ENCODE measurements at places on chromosomes 12 and 14. TPM values are rescaled to one million over a fixed set of nuclear protein-coding genes. Genes with fewer than 3 reads are reported as not detected.

DNA sequence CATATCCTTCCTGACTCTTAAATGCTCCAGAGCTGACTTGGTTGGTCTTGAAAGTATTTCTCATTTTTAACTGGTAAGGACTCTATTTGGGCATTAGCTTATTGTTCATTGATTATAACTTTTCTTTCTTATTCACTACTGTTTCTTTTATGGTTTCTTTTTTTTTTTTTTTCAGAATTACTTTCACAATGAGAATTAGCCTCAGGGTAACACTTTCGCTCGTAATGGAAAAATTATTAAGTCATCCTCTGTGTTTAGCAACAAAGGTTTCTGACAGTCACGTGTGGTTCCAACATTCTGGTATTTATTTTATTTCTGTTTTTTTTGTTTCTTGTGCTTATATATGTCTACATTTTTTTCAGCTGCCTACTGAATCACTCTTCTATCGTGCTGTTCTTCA lies 80.0 kb downstream of the METTL25 start:
- no peak for DNase-seq

GRCh38 chr14:53955671-53956426 lies 776 bp downstream of the BMP4 start:
- DNase-seq = peak; percentile 49

- DNase-seq = no peak
Measured at GRCh38 chr14:66650491-66650911, 142.6 kb downstream of the GPHN start.

DNA sequence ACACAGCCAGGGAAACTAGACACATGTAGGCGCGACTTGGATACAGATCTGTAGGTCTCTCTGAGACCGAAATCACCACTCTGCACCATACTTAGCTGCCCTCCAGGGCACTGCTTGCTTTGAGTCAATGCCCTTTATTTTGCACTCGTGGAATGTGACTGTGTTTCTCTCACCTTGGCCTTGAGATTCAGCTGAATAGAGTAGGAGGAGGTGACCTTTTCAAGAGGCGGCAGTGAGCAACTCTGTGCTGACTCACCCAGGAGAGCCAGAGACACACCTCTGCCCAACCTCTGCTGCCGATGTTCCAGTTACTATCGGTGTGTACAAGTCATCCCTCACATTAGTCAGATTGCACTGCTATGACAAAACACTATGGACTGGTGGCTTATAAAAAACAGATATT lies 583.4 kb downstream of the VRK1 start:
- DNase-seq = no peak

DNA sequence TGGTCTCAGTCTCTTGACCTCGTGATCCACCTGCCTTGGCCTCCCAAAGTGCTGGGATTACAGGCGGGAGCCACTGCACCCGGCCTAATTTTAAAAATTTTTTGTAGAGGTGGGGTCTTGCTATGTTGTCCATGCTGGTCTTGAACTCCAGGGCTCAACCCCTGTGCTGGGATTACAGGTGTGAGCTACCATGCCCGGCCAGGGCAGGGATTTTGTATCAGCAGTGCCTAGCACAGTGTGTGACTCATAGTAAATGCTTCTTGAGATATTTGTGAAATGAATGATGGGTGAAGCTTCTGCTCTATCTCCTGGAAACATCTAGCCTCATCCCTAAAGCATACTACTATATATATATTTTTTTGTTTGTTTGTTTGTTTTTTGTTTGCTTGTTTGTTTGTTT lies 36.5 kb downstream of the CCDC63 start:
- no peak for DNase-seq

GRCh38 chr12:99042226-99042625 lies 397.1 kb downstream of the APAF1 start:
- no peak for DNase-seq

DNA sequence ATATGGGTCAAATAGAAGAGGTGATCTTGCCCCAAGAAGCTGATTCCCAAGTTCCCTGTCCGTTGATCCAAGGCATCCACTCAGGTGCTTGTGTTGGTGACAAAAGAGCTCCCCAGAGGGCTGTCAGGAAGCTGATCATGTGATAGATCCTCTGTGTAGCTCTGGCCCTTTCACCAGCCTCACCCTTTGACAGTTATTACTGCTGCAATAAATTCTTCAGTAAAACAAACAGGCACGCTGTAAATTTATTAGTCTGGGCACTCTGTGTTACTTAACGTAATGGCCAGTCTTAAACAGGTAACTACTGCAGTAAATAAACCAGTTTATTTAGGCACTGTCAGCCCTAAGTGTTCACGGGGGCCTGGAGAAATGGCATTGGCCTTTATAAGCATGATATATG lies 473.9 kb downstream of the BCL11B start:
- no peak for DNase-seq

The TMEM229B gene
- 0.08 TPM for total RNA-seq

DNA sequence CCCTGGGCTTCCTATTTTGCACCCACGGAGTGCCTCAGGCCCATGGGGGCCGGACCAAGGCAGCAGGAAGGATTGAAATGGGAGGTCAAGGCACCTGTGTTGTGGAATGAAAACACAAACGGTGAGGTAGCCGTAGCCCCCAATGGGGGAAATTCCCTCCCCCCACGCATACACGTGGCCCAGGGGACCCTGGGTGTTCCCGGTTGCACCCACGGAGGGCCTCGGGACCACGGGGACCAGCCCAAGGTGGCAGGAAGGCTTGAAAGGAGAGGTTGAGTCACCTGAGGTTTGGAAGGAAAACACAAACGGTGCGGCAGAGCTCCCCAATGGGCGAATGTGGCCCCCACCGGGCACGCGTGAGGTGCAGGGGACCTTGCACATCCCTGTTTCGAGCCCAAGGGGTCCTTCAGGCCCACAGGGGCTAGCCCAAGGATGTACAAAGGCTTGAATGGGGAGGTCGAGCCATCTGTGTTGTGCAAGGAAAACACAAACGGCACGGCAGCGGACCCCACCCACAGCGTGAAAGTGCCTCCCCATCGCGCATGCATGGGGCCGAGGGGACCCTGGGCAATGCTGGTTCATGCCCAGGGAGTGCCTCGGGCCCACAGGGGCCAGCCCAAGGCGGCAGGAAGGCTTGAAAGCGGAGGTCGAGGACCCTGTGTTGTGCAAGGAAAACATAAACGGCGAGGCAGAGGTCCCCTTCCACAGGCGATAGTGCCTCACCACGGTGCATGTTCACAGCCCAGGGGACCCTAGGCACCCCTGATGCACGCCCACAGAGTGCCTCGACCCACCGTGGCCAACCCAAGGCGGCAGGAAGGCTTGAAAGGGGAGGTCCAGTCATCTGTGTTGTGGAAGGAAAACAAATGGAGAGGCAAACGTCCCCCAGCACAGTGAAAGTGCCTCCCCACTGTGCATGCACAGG lies 376.7 kb downstream of the ALG10 start:
- DNase-seq = peak; percentile 1
